NCI-H1048 (cell line): ENCODE measurements at places on chromosomes 7 and 10.

- DNase-seq: no peak
These were observed 87.3 kb upstream of the KAT6B start for GRCh38 chr10:74738985-74739567.

DNA sequence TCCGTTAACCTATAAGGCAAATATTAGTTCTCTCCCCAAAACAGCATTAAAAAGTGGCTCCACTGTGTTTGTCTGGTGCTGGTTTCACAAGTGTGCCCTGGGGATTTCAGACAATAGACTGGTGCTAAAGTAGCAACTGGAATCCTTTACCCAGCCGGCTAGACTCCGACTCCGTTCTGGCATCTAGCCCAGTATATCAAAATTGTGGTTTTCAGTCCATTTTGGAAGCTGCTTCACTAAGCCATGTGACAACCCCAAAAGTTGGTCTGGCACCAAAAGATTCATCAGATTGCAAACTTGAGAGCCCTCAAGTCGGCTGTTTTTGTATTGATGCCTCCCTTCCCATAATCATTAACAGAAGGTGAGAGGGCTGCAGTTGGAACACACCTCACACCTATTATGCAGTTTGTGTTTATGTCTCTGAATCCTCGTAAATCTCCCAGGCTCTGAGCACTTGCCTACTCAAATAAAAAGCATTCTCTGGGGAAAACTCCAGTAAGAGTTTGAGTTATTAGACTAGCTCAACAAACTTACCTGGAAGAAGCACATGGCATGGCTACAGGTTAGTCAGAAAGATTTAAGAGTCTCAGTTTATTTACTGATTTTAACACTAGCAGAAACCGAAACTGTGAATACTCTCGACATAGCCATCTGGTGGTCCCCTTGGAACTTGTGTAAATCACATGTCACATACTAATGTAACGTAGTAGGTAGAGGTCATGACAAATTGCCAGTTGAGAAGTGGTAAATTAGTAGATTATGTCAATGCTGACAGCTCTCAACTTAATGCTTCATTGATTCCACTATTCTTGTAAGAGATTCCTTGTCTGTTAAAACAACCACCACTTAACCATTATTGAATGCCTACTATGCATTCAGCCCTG is 14.8 kb upstream of the WNT16 start:
- DNase-seq: no peak

GRCh38 chr7:66961096-66961495 is 34.3 kb downstream of the SBDS start:
- DNase-seq: no peak

GRCh38 chr10:57579926-57580325 is 687.8 kb downstream of the IPMK start:
- no peak for DNase-seq

DNA sequence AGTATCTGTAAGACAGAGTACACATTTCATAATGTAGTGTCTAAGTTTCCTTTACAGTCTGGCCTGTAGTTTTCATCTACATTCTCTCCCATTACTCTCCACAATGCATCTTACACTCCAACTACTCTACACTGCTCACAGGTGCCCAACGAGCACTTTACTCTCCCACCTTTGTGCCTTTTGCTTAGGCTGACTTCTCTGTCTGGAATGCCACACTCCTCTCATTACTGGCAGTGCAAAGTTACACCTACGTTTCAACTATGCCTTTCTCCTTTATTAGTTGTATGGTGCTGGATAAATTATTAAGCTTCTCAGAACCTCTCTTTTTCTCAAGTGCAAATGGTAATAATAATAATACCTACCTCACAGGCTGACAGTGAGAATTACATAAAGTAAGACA is 70.5 kb downstream of the RNLS start:
- DNase-seq: no peak

GRCh38 chr7:28165961-28166955 is 14.3 kb downstream of the JAZF1 start:
- DNase-seq: no peak

GRCh38 chr7:50302486-50303334 is 1.8 kb upstream of the IKZF1 start:
- DNase-seq: no peak

DNA sequence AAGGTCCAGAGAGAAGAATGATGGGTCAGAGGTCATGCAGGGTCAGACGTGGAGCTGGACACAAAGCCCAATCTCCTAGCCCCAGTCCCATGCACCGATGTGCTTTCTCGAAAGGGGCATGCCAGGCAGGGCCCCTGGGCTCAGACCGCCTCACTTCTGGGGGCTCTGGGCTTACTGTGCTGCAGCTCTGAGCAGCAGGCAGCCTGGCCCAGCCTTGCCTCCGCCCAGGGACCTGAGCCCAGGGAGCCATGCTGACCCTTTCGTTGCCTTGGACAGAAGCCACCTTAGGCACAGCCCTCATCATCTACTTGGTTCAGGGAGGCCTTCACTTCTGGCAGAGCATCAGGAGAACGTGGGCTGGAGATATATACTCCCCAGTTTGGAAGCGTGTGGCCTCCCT is 161.2 kb downstream of the GRK5 start:
- DNase-seq: no peak

GRCh38 chr10:113499806-113500205 is 53.0 kb upstream of the HABP2 start:
- no peak for DNase-seq

GRCh38 chr7:7639847-7640220 is 718 bp upstream of the UMAD1 start:
- no peak for DNase-seq

DNA sequence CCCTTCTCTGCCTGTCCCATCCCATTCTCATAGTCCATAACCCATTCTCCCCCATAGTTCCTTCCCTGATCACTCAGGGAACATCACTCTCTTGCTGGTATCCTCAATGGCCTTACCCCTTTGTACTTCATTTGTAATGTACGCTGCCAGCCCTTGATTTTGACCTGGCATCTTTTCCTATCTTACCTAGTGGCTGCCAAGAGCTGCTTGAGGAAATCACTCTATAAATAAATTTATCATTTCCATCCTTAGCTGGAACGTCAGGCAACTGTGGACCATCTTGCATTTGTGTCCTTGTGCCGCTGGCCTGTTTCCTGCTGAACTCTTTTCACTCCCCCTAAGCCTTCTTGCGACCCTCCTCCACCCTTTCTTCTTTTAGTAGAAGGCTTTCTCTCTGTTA is 14.0 kb downstream of the CDK14 start:
- no peak for DNase-seq

DNA sequence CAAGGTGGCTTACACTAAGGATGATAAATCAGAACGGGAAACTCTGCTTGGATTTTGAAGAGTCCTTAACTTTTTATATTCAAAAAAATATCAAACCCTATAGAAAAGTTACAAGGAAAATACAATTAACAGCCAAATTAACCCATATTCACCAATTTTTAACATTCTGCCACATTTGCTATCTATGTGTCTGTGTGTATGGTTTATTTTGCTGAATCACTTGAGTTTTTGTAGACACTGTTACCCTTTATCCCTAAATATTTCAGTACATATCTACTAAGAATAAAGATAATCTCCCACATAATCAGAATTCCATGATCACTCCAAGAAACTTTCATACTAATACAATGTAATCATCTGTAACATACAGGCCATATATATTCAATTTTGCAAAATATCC is 1.2 kb upstream of the SRPK2 start:
- DNase-seq: no peak
